Activated T-cell treated with anti-CD3 and anti-CD28 coated beads for 4 hours (primary cell): ENCODE measurements at places on chromosomes 4 and X.
A peak's percentile ranks its signal among the peaks of the same experiment; 100 is the strongest.

GRCh38 chr4:73730867-73731266 lies 9.5 kb upstream of the CXCL8 start:
- no peak for DNase-seq

GRCh38 chr4:73732759-73733431 lies 7.5 kb upstream of the CXCL8 start:
- no peak for DNase-seq

- DNase-seq: peak; percentile 3
Measured at GRCh38 chrX:139930916-139931645, 1.8 kb downstream of the ATP11C start.

DNA sequence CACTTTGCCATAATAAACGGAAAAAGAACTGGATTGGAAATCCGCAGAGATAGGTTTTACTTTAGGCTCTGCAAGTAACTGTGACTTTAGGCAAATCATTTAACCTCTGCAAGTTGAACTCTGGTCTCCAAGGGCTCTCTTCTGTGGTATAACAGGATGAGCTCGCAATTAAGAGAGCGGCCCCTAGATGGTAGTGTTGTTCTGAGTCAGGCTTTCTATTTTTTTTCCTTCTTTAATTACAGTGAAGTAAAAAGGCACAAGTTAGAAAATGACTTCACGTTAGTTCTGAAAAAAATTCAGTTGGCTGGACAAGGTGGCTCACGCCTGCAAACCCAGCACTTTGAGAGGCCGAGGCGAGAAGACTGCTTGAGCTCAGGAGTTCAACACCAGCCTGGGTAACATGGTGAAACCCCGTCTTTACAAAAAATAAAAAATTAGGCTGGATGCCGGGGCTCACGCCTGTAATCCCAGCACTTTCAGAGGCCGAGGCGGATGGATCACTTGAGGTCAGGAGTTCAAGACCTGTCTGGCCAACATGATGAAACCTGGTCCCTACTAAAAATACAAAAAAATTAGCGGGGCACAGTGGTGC lies 18.0 kb downstream of the RPS3A start:
- DNase-seq: peak; percentile 32

GRCh38 chr4:149910177-149910576 lies 94.5 kb upstream of the IQCM start:
- no peak for DNase-seq

DNA sequence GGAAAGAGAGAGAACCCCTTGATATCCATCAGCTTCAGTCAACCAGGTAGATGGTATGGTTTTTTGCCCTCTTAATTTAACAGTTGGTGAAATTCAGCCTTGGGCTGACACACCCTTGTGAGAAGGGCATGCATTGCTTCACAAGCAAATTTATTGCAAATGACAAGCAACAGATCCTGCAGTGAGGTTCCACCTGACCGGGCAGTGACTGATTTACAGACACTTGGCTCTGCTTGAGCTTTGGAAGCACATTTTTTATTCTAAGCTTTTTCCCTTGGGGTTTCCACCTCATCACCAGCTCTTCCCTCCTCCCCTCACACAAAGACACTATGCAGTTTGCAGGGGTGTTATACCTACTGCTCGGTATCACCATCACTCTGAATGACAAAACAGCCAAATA lies 28.3 kb upstream of the SERTM2 start:
- no peak for DNase-seq
